Activated CD8-positive, alpha-beta memory T cell treated with anti-CD3 and anti-CD28 coated beads for 1 hour (primary cell): ENCODE measurements at places on chromosomes 3 and 15.

DNA sequence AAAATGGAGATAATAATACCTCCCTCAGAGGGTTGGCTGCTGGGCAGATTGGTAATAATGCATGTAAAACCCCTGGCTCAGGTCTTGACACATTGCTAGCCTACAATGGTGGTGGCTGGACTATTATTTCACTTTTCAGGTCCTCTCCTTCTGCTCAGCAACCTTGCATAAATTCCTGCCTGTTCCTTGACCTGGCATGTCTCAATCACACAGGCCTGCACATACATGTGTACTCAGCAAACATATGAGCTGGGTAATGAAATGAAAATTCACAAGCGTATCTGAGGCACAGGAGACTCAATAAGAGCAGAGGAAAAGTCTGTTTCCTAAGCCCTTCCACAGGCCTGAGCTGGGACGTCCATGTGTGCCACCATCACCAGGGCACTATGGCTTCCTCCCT is 17.4 kb downstream of the VPS18 start:
- no peak for DNase-seq

DNA sequence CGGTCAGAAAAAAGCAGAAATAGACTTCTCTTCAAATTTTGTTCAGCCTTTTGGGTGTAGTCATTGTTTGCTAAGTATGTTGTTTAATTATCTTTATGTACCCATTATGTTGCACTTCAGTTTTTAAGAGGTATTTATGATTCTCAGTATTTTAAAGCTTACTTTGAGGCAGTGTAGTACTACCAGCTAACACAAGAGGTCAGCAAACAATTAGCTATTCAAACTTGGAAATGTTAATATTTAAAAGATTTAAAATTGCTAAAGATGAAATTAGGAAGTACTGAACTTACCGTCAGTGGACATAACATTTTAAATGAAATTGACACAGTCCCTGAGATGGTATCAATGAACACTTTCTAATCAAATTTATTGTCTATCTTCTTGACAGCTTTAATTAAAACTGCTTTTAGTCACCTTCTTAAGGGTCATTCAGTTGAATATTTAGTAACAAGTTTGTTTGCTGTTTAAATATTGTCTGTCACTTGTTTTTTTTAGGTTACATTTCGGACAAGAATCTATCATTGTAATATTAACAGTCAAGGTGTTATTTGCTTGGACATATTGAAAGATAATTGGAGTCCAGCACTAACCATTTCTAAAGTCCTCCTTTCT is 28.1 kb downstream of the NKIRAS1 start:
- no peak for DNase-seq

- DNase-seq: no peak
Measured at GRCh38 chr3:82633319-82633718, 871.9 kb upstream of the GBE1 start.

DNA sequence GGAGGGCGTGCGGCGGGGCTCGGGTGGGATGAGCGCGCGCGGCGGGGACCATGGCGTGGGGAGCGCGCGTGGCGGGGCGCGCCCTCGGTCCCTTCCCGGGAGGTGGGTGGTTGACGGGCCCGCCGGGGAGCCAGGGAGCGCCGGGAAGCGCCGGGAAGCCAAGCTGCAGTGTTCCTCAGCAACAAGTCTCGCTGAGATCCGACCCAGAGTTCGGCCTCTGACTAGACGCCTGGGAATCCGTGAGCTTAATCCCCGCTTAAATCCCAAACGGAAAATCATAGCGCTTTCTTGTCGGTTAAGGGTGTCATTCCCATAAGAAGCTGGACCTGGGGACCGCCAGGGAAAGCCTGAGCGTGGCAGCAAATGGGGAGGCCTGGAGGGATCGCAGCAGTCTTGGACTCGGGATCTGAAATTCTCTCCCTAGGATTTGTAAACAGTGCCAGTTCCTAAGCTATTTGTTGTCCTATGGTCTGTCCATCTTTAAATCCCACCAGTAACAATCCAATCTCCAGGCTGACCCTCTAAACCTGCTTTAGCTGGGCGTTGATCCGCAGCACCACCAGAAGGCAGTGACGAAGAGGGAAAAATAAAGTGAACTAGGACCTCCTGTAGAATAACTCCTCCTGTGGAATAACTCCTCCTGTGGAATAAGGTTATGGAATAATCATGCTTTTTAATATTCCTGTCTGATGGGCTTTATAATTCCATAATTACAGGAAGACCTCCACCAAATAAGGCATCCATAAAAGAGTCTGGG is 570 bp upstream of the NEDD4 start:
- no peak for DNase-seq

- DNase-seq: no peak
Measured at GRCh38 chr15:50113992-50114780, 4.8 kb downstream of the ATP8B4 start.

GRCh38 chr15:96076350-96076749 is 254.2 kb upstream of the NR2F2 start:
- DNase-seq: no peak

DNA sequence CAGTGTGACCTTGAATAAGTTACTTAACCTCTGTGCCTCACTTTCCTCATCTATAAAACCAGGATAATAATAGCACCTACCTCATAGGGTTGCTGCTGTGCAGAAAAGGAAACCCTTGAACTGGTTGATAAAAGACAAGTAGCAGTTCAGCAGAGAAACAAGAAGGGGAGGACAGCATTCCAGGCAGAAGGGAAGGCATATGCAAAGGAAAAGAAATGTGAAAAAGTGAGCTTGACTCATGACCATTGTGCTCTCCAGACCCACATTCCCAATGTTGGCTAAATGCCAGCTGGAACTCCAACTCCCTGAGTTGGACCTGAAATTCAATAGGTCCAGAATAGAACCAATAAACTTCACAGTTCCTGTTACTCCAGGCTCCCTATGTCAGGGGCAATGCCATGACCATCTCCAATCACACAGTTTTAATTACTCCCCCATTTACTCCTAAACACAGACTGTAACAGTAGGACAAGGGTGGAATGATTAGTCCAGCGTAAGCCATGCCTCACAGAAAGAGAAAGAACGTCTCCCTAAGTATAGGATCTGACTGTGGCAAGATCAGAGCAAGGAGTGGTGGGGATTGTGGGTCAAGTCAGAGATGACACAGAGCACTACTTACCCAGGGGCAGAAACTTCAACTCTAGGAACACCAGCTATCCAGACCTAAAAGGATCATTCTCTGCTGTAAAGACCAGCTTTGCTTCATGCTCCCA is 26.9 kb downstream of the PRKAR2A start:
- DNase-seq: no peak

GRCh38 chr3:7812490-7812889 is 689.1 kb upstream of the LMCD1 start:
- DNase-seq: no peak

DNA sequence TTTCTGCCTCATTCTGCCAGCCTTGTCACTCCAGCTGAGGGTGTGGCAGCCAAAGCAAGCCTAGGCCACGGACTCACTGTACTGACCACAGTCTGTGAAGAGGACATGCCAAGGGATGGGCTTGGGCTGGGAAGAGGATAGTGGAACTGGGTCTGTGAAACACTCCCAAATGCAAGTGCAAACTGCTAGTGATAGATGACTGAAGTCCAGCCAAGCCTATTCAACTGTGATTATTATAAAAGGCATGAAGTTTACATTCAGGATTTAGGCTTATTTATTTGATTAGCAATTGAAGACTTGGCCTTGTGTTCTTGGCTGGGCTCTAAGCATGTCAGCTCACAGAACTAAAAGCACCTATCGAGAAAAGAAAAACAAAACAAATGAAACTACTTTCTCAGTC is 84.9 kb upstream of the UBE2E1 start:
- DNase-seq: no peak

GRCh38 chr3:69121513-69121912 is 882 bp downstream of the LMOD3 start:
- DNase-seq: no peak

DNA sequence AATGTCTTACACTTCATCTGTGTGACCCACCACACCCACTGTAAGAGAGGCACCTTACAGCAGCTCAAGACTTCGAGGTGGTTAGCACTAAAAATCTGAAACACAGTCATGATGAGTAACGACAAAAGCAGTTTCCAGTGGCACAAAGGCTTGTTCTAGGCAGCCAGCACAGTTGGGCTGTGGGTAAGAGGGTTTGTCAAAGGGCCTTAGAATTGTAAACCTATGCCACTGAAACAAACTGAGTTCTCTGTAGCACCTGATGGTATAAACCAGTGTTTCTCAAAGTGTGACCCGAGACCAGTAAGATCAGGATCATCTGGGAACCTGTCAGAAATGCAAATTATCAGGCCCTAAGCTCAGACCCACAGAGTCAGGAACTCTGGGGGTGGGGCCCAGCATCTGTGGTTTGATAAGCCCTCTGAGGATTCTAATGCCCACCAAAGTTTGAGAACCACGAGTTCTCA is 36.5 kb downstream of the DAPK2 start:
- peak; percentile 21 for DNase-seq

- no peak for DNase-seq
Measured at GRCh38 chr3:69115731-69116130, 6.7 kb downstream of the LMOD3 start.

- DNase-seq: no peak
Measured at GRCh38 chr3:39707314-39707909, 102.0 kb upstream of the MYRIP start.

DNA sequence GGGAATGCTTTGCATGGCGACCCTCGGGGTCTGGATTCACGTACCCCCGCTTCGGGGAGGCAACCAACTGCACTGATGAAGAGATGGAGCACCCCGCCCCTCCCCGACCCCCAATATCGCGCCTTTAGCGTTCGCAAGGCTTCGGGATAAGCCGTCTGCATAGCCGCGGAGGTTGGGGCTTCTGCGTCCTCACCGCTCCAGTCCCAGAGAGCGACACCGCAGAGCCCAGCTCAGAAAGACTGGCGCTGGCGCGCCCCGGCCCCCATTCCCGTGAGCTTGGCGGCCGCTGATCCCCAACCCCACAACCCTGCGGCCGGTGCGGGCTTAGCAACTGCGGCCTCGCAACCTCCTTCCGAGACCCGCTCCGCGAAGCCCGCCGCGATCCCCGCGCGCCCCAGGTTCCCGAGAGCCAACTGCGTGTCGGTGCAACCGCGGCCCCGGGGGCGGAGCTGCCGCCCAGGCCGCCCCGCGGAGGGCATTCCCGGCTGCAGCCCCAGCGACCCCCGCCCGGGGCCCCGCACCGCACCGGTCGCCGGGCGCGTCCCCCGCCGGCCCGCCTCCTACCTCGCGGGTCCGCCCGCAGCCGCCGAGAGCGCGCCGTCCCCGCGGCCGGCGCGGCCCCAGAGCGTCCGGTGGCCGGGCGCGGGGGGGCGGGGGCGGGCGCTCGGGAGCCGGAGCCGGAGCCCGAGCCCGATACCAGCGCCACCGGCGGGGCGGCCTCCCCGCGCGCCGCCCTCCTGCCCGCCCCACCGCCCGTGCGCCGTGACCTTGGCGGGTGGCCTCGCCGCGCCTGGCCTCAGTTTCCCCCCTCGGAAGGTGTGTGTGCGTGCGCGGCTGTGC is 79.5 kb downstream of the IQSEC1 start:
- DNase-seq: no peak

- no peak for DNase-seq
Measured at GRCh38 chr3:71052716-71053115, 530.8 kb downstream of the FOXP1 start.

DNA sequence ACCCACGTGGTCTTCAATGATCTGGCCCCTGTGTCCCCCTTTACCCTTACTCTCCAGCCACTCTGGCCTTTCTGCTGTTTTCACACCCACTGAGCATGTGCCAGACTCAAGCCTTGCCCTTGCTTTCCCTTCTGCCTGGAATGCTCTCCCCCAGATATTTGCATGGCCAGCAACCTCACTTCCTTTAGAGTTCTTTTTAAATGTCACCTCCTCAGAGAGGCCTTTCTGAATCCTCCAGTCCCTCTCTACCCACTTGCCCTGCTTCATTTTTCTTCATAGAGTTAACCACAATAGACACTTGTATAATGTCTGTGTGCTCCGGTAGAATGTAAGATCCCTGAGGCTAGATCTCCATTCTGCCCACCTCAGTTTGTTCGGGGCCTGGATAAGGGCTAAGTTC is 39.4 kb upstream of the TIPARP start:
- no peak for DNase-seq

GRCh38 chr3:105503191-105503593 is 136.5 kb downstream of the ALCAM start:
- DNase-seq: no peak

DNA sequence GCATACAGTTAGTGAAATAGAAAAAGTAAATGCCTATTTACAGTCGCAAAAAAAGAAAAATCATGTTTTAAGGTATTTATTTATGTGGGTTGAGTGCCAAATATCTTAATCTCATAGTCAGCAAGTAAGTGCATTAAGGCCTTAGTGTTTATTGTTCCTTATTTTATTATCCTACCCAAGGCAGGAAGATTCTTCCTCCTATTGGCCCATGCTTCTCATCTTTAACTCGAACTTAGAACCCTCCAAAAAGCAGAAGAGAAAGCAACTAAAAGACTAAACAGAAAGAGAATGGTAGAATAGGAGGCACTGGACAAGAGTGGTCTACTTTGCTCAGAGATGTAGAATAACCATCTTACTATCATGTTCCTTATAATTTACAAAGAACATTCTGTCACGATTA is 7.5 kb downstream of the RFX7 start:
- DNase-seq: no peak

DNA sequence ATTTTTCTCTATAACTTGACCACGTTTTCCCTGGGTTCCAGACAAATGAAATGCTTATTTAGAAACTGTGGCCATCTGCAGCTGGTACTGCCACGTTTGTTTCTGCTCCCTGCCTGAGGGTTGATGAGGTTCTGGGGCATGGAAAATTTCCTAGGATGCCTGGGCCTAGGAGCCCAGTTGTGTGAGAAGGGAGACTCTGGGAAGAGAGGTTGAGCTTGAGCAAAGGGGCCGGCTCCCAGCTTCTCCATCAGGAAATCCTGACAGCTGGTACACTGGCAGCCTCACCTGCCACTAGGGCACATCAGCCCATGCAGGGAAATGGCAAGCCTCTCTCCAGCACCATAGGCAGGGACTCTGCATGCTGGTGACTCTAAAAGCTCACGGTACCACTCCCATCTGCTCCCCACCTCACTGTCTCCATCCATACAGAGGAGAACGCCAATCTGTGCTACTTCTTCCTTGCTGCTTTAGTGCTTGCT is 165.4 kb upstream of the PPP2R3A start:
- DNase-seq: no peak

GRCh38 chr3:158453865-158454264 is 117.1 kb upstream of the MLF1 start:
- DNase-seq: no peak
